Right ventricle myocardium inferior (tissue), 1 donor: ENCODE measurements at places on chromosomes 2 and 18.

DNA sequence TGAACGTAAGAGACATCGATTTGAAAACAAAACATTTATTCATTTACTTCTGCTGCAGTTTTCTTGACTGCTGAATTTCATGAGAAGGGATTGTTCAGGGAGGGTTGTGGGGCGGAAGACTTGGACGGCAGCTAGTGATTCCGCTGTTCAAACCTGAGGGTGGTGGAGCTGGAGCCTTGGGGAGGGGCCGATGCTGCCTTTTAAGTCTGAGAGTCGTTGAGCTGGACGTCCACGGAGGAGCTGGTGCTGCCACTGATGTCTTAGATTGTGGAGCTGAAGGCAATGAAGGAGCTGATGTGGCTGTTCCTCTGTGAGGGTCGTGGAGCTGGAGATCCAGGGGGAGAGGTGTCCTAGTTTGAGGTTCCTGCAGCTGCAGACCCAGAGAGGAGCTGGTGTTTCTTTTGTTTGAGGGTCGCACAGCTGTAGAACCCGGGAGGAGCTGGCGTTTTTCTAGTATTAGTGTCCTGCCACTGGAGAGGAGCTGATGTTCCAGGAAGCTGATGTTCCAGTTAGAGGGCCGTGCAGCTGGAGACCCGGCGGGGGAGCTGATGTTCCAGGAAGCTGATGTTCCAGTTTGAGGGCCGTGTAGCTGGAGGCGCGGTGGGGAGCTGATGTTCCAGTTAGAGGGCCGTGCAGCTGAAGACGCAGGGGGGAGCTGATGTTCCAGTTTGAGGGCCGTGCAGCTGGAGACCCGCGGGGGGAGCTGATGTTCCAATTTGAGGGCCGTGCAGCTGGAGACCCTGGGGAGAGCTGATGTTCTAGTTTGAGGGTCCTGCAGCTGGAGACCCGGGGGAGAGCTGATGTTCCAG lies 150.9 kb downstream of the RTP5 start:
- DNase-seq = no peak

DNA sequence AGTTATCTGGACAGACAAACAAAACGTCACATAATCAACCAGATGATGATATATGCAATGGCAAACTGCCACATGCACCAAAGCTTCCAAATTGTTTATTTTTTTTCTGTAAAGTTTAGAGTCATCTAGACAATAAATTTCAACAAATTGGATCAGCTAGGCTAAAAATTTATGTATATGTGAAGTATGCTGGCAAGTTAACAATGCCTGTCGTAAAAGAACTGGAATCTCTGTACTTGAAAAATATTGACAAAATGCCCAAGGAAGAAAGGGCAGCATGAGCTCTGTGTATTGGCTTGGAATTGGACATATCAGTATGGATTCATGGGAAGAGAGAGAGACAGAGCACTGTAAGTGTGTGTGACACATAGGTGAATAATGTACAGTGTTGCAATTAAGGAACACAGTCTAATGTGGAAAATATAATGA lies 309.8 kb downstream of the ERBB4 start:
- DNase-seq = no peak

DNA sequence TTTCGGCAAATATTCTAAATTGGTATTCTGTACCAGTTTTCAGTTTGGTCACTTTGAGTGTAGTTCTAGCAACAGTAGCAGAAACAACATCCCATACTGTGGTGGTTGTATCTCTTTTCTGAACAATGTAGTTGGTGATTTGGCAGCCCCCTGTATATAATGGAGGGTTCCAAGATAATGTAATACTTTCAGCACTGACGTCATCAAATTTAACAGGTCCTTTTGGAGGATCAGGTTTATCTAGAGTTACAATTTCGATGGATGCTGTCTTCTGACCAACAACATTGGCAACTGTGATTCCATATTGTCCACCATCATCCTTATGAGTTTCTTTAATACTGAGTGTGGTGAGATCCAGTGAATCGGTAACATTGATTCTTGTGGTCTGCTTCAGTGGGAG lies 88.0 kb downstream of the PLEKHA3 start:
- DNase-seq = no peak

DNA sequence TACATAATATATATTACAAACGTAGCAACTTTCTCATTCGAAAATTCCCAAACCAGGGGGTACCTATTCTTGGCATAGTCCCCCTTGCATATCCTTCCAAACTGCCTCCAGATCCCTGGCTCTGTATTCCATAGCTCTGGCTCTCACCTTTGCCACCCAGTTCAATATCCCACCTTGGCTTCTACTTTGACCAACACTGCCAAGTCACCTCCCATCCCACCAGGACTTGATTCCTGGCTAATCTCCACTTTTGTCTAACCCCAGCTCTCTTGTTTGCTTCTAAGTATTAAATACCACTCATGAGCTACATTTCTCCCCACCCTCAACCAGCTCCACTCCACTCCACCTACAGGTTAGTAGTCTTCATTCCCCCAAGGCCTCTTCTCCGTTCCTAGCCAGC lies 103.2 kb upstream of the WDR75 start:
- no peak for DNase-seq

GRCh38 chr2:216857131-216857550 lies 2.7 kb downstream of the TNP1 start:
- no peak for DNase-seq

DNA sequence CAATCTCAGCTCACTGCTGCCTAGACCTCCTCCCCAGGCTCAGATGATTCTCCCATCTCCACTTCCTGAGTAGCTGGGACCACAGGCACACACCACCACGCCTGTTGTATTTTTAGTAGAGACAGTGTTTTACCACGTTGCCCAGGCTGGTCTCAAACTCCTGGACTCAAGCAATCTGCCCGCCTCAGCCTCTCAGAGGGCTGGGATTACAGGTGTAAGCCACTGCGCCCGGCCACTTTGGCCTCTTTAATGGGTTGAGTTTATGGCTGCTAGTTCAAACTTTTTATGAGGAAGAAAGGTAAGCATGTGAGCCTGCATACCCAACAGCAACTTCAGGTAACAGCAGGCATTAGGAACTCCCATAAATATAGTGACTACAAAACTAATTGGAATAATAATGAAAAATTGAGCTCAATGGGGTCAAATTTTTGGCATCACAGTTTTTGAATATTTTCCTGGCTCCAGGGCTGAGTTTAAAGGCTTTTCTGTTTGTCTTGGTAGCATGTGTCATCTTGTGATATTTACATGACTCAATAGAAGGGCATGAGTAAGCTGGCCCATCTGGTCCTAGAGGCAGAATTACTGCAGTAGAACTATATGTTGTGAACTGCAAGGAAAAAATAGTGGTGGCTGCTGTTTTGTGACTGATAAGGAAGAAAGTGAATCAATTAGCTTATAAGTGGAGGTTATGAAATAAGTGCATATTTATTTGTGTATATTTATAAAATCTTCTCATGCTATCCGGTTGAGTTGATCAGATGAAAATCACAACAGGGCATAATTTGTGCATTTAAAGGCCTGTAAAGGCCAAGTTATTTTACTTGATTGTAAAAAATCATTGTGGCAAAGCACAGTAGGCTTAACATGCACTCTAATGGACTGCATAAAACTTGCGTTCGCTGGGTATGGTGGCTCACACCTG lies 24.8 kb downstream of the GALM start:
- DNase-seq = no peak

DNA sequence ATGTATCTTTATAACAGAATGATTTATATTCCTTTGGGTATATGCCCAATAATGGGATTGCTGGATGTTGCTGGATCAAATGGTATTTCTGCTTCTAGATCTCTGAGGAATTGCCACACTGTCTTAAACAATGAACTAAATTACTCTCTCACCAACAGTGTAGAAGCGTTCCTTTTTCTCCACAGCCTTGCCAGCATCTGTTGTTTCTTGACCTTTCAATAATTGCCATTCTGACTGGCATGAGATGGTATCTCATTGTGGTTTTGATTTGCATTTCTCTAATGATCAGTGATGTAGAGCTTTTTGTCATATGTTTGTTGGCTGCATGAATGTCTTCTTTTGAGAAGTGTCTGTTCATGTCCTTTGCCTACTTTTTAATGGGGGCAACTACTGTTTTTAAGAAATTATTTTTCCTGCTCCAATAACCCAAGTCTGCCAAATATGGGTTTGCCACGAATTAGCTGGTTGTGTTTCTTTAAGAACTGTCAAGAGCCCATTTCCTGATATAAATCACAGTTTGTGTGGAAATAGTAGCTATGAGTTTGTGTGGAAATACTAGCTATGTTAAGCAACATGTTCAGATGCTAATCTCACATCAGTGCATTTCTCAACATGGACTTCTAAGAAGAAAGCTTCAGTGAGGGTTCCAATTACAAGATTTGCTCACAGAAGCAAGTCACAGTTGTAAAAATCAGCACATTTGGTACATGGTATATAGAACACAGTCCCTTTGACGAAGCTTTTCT lies 259.4 kb downstream of the ANAPC1 start:
- DNase-seq = no peak

DNA sequence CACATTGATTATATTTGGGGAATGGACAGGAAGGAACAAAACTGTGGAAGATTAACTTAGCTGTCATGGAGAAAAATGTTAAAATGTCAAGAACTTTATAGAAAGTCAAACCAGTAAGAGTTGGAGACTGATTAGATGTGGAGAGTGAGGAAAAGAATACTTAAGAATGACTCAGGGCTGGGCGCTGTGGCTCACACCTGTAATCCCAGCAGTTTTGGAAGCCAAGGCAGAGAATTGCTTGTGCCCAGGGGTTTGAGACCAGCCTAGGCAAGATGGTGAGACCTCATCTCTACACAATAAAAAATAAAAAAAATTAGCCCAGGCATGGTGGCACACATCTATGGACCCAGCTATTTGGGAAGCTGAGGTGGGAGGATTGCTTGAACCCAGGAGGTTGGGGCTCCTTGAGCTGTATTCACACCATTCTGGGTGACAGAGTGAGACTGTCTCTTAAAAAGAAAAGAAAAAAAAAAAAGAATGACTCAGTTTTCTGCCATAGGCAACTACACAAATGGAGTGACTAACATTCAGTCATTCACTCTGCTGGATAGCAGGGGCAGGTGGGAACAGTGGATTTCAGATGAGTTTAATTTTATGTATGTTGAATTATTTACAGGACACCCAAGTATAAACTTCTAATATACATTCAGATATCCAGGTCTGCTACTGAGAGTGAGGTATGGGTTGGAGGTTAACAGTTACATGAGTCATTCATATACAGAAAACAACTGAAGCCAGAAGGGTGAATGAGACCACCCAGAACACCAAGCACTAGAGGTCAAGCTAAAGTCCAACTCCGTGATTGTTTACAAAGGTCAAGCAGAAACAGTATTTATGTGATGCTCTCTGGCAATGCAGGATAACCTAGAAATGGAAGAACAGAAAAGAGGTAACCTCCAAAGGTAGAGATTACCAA lies 33.9 kb downstream of the ORC2 start:
- DNase-seq = no peak

GRCh38 chr2:146506851-146507250 lies 1338.0 kb upstream of the ACVR2A start:
- no peak for DNase-seq

DNA sequence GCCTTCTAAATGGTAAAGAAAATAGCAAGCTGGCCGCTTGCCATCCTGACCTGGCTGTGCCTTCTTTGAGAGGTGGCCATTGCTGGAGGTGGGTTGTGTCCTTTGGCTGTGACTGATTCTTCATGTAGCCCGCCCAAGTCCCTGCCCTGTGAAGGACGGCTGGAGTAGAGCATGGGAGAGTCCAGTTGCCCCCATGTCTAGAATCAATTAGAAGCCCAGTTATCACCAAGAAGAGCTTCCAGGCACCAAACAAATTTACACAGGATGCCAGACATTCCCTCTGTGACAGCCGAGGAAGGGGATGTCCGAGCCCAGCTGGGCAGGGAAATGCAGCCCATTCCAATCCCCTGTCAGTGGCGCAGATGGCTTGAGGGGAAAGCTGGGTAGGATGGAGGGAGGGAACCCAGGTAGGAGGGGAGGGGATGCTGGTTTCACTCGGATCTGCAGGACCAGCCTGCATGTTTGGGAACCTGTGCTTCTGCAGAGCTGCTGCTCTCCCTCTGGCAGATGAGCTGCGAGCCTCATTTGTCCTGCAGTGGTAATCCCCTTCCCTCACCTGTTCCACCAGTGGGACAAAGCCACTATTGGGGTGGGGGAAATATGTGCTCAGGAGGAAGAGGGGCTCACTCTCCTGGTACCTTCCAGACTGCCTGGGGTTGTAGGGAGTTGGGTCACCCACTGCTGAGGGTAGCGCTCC lies 25.7 kb upstream of the ASB18 start:
- no peak for DNase-seq
